ENCODE measurements at places on chromosomes 11 and 22.

- DNase-seq, result no peak
Observed at GRCh38 chr22:23753385-23753784, 840 bp downstream of the VPREB3 start.

DNA sequence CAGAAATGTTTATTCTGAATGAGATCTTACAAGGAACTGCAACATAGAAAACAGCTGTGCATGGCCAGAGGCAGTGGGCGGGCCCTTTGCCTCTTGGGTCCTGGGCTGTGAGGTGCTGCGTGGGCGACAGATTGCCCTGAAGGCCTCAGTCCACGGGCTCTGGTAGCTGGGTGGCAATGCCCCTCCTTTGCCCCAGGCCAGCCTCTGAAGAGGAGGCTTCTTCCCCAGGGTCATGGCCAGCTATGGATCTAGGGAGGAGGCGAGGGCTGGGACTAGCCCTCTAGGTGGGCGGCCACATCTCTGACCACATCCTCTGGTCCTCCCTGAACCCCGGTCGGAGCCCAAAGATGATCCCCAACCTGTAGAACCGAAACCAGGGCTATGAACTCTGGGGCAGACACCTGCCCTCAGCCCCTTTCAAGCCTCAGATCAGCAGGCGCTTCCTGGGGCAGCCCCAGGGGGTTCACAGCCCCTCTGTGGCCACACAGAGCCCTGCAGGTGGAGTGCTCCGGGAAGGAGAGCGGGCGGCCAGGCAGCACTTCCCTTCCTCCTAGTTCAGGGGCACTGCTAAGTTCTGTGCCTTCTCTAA lies 6.6 kb upstream of the CDC42BPG start:
- DNase-seq, result no peak

DNA sequence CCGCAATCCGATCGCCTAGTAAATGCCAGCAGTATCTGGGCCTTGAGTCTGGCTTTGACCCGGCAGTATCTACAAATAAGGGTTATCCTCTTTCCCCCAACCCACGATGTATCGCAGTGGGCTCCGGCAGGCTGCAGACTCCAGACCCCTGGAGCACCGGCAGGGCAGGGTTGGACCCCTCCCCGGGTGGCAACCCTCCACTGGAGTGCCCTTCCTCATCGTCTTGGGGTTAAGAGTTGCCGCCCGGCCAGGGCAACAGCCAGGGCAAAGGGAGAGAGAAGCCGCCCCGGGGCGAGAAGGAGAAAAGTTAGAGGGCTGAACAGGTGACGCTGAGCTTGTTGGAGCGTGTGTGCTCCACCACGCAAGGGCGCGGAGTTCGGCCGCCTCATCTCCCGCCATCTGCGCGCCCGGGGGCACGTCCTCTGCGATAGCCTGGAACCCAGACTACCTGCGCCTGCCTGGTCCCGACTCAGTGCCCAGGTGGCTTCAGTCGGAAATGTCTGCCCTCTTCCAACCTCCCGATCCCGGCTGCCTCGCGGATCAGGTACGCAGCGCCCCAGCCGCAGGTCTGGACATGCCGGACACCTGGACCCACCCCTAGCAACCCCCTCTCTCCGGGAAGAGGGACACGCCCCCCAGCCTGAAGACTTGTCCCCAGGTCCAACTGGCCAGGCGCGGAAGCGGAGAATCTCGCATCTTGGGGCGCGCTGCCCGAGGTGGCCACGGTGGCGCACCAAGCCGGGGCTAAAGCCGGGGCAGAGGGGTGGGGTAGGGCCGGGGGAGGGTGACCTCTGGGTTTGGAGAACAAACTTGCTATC lies 1.2 kb downstream of the DSCAML1 start:
- DNase-seq, result no peak

GRCh38 chr11:46696212-46696558 lies 4.2 kb downstream of the ARHGAP1 start:
- DNase-seq, result peak; percentile 45

DNA sequence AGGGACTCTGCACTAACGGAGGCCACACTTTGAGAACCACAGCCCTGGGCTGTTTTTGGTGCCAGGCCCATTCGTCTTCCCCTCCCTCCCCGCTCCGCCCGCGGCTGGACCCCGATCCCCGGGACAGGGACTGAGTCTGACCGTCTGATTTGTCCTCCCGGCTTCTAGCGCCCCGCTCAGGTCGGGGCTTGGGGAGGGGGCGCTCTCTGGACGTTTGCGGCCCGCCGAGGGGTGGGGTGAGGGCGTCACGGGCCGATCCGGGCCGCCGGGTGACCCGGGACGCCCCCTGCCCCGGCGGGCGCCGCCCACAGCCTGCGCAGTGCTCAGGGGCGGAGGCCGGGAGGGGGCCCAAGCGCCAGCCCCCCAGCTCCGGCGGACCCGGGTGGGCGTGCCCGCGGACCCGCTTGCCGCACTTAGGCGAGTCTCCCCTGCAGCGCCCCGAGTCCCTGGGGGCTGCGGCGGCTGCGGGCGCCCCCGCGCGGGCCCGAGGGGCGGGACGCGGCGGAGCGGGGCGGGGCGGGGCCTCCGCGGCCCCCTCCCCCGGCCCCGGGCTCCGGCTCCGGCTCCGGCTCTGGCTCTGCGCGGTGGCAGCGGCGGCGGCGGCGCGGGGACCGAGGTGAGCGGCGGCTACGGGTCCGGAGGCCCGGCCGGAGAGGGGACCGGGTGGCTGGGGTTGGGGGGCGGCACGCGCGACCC lies 33.7 kb upstream of the PRR5 start:
- DNase-seq, result no peak

GRCh38 chr22:42207918-42208317 lies 62.5 kb downstream of the TCF20 start:
- DNase-seq, result no peak

DNA sequence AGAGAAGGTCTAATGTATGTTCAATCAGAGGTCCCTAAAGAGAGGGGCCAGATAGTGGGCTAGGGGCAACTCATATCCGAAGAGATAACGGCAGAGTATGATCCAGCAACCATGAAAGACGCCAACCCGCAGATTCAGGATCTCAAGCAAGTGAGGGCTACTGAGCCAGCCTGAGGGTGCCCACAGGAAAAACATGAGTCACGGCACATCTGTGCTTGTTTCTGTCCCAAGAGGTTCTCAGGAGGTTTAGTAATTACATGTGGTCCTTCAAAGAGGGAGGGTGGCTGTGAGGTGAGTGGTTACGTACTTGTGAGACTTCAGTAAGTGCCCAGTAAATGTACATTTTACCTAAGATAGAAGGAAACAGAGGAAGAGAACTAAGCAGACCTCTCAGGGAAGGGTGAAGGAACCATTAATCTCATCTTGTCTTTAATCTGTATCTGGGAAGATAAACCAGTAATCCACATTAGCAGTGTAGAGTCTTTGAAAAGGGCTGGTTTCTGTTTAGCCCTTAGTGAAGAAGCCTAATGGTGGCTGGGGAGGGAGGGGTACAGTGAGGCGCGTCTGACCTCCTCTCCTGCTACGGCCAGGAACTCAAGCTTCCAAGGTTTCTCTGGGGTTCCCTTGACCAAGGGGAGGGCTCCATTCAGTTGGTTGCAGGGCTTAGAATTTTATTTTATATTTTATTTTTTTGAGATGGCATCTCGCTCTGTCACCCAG lies 10.2 kb downstream of the SIRT3 start:
- DNase-seq, result no peak

GRCh38 chr22:27583856-27584255 lies 217.7 kb downstream of the MN1 start:
- no peak for DNase-seq

DNA sequence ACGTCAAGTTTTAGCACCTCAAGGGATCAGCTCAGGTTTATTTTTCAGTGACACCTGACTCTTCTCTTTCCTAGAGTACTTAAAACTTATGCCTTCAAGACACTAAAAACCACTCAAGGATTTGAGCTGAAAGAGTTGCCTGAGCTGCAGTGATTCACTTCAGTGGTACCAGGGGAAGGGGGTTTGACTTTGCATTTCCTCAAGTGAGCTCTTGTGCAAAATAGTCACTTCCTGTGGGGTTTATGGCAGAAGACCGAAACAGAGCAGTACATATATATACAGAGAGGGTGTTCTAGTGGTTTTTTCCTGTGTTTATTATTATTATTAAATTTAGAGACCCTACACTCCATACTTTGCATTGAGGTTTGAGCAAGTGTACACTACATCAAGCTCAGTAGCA lies 60.7 kb downstream of the DBX1 start:
- no peak for DNase-seq

- no peak for DNase-seq
Observed at GRCh38 chr22:45980268-45980570, 3.3 kb upstream of the WNT7B start.

DNA sequence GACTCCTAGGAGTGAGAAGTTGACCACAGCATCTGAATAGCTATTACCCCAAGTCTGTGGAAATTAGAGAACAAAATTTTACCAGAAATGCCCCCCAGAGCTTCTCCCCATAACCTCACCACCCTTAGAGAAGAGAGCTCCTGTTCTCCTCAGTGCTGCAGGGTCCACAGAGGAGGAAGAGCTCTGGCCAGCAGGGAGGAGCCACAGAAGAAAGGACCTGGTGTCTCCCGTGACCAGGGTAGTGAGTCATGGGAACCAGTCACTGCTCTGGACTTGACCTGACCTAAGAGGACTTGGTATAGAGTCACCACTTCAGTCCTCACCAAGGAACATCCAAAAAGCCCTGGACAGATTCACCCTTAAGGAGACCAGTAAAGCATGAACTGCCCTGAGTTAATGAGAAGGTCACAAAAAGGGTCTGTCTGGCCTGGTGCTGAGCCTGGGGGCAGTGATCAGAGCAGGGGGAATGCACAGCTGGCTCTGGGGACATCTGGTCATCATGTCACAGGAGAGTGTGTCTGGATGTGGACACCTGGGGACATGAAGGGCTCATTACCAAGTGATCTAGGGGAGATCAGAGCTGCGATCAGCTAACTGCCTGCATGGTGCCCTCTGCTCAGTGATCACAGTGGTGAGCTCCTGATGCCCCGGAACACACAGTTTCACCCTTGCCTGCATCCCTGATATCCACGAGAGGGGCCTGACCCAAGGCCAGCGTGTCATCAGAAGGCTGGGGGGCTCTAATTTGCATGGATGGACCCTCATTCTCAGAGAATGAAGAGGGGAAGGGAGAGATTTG lies 103.3 kb upstream of the TOP3B start:
- DNase-seq, result no peak

GRCh38 chr22:32926600-32926999 lies 125.1 kb downstream of the TIMP3 start:
- no peak for DNase-seq

- no peak for DNase-seq
Observed at GRCh38 chr11:1691026-1691877, 5.7 kb upstream of the KRTAP5-6 start.

DNA sequence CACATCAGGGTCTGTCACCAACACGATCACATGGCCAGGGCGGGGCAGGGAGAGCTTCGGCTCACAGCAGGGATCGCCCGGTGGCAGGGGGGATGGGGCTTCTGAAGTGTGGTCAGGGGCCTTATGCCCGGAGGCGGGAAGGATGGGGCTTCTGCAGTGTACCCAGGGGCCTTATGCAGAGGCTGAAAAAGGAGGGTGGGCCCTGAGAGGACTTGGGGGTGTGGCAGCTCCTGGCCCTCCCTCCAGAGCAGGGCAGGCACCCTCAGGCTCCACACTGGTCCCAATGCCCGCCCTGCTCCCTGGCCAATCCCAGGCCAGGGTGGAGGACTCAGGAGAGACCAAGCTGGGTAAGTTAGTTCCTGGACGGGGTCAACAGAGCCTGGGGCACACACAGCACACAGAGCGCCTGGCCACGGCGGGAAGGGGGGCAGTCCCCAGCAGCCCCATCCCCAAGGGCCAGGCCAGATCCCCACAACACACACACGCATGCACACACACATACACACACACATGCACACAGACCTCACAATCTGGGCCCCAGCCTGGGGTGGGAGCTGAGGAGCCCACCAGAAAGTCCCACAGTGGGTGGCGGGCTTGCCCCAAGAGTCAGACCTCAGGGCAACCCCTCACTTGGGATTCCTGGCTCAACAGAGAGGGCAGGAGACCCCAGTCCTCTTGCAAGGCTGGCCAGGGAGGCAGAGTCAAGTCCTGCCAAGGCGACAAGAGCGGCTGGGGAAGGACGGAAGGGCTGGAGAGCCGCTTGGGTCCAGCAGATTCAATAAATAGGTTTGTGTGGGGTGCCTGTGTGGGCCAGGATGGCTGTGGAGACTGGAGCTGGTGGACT lies 1.1 kb upstream of the CEND1 start:
- peak; percentile 40 for DNase-seq

DNA sequence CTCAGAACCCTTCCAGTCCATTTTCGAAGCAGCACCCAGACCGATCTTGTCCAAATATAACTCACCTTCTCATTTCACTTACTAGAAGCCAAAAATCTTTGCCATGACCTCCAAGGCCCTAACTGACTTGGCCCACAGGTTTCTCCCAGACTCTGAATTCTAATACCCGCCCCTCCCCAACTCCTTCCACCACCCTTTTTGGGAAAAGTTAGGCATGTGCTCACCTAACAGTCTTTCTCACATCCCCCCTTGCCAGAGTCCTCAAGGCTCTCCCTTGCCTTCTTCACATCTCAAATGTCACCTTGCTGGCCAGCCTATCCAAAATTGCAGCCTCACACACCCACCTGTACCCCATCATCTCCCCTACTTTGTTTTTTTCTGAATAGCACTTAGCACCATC lies 369.3 kb downstream of the NXPE2 start:
- no peak for DNase-seq

DNA sequence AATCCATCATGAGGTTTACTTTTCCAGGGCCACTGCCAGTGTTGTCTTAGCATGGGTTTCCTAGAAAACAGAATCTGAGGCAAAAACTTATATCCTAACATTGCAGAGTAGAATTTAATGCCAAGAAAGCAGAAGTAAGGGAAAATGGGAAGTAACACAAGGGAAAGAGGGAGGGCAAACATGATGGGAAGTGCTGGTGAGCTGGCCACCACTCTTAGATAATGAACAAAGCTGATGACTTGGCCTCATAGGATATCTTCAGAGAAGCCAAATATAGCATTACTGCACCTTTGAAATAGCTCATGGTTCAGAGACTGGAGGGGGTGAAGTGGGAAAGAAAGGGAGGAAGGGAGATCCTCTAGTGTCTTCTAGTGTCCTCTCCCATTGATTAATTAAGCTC lies 24.8 kb upstream of the CALCB start:
- DNase-seq, result no peak

GRCh38 chr11:313787-314553 lies at the start of gene IFITM1:
TSS of gene IFITM1 (plus strand) at chr11:314040. CDS start at chr11:314171, 131 bp downstream.
- DNase-seq, result no peak

GRCh38 chr22:47914481-47915097 lies 1152.1 kb downstream of the TBC1D22A start:
- no peak for DNase-seq
